Activated T-cell treated with anti-CD3 and anti-CD28 coated beads, Interleukin-2, amount 50 U/mL, for 24 hours (primary cell): ENCODE measurements at places on chromosomes 13 and 19.
A peak's percentile ranks its signal among the peaks of the same experiment; 100 is the strongest.

DNA sequence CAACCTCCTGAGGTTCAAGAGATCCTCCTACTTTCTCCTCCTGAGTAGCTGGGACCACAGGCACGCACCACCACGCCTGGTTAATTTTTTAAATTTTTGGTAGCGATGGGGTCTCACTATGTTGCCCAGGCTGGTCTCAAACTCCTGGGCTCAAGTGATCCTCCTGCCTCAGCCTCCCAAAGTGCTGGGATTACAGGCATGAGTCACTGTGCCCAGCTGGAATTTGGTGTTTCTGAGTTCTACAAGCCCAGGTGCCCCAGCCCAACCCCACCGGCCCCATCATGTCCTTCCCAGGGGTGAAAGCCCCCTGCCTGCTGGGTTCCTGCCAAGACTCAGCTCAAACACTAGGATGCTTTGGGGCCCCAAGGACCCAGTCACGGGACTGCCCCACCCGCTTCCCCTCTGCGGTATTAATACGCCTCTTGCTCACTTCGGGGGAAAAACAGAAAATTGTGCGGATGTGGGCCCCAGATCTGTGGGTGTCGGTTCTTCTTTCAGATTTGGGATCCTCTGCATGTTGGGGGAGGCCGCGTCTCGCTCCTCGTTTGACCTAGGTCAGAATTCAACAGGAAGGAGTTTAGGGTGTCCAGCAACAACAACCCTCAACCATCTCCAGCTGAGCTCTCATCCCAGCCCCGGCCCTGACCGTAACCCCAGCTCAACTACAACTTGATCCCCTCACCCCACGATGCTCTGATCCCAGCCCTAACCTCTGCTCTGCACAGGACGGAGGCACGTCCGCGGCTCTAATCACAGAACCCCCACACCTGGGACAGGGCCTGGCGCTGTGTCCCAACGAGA lies 3.7 kb upstream of the FCER2 start:
- DNase-seq, result peak; percentile 77
- peak overlapping the region; percentile 62 for H3K4me3 ChIP-seq
- H3K27ac ChIP-seq, result peak overlapping the region; percentile 88
- H3K4me1 ChIP-seq, result peaks cover 40% of the 10 kb centered on the region

DNA sequence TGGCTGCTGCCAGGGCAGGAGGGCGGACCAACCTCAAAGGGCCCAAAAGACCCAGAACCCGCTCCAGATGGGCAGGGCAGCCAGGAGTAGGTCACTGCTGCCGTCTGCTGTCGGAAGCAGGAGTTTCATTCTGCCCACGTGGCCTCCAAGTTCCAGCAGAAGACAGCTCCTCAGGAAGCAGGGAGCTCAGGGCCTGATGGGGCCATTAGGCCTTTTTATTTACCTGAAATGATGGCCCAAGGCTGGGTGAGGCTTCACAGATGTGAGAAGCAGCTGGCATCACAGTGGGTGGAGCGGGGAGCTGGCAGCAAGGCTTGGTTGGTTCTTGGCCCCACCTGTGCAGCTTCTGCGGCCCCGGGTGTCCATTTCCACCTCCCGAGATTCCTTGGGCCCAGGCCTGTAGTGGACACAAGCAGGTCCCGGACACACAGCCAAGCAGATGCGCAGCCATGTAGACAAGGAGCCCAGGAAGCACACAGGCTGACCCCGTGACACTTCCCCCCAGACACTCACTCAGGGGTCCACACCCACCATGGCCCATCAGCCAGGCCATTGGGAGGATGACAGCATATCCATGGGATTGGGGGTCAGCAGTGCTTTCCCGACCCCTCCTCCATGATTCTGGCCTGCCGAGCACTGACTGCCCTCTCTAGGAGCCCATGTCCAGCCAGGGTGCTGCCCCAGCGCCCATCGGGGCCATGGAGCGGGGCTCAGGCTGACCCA lies 26.4 kb downstream of the C13orf46 start:
- H3K36me3 ChIP-seq, result no peaks in the 10 kb centered on the region
- H3K27ac ChIP-seq, result no peak overlapping the region
- DNase-seq, result no peak
- H3K27me3 ChIP-seq, result no peaks in the 10 kb centered on the region
- H3K4me1 ChIP-seq, result peaks cover 6% of the 10 kb centered on the region

DNA sequence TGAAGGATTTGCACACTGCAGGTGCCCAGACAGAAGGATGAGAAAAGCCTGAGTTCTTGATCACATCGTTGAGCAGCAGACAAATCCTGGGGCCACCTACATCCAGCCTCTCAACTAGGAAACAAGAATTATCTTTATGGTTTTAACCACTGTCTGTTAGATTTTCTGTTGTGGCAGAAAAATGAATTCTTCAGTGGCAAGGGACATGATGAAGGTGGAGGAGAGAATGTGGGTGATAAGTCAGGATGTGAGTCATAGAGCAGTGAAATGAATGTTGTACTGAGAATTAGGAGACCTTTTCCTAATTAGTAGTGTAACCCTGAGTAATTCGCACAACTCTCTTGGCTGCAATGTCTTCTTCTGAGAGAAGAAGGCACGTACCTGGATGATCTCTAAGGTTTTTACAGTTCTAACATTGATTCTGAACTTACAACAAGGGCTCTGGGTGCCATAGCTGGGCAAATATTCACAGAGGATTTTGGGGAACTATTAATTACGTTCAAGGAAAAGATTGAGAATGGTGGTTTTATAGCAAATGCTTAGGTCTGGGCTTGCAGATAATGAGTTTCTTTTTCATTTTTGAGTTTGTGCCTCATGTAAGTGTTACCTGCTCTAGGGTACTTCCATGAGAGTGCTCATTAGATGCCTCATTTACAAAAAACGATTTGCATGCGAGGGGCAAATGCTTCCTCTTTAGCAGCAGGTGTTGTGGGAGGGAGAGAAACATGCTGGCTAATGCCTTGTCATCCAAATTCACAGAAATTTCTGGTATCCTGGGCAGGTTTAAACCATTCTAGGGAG lies 111.0 kb upstream of the KL start:
- H3K36me3 ChIP-seq, result no peaks in the 10 kb centered on the region
- peak overlapping the region; percentile 94 for H3K27ac ChIP-seq
- DNase-seq, result no peak
- H3K27me3 ChIP-seq, result peaks cover 3% of the 10 kb centered on the region
- peak overlapping the region; percentile 56 for H3K4me3 ChIP-seq

DNA sequence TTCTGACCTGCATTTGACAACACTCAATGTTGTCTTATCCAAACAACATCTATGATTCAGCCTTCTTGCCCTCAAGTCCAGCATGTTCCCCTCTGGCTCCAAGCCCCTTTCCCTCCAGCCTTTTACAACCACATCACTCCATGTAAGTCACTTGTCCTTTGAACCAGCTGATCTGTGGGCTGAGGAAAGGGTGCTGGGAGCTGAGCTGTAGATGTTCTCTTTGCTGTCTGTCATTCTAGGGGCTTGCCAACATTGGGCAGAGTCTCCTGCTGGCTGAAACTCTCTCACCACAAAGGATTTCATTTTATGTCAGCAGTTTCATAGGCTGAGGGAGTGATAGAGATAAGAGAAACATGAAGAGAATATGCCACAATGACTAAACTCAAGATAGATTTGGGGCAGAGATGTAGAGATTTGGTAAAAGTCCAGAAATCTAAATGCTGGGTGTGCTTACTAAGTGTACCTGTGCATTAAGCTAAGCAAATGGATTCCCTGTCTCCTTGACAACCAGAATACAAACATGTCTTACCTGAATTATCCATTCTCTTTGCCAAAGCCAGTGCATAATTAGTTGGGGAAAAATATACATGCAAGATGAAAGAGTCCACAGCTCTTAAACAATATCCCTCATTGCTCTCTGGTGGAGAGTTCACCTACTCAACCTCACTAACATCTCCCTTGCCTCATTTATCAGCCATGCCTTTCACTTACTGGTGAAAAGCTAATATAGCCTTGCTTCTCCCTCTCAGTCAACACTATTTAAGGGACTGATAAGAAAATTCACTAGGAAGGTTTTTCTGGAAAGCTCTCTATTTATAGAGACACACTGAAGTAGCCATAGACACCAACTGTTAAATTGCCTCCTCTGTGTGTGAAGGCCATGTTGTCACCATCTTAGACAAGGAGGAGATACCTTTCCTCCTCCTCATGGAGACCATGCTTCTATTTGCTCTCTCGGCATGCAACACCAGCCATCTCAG lies 175.5 kb upstream of the SERP2 start:
- peaks cover 40% of the 10 kb centered on the region for H3K4me1 ChIP-seq
- H3K27me3 ChIP-seq, result peaks cover 22% of the 10 kb centered on the region
- H3K36me3 ChIP-seq, result no peaks in the 10 kb centered on the region
- H3K27ac ChIP-seq, result peak overlapping the region; percentile 20

GRCh38 chr19:42121036-42121621 lies 11.1 kb downstream of the POU2F2 start:
- H3K36me3 ChIP-seq, result peaks cover 73% of the 10 kb centered on the region
- peak overlapping the region; percentile 85 for H3K4me3 ChIP-seq
- peak overlapping the region; percentile 99 for H3K27ac ChIP-seq
- peaks cover 65% of the 10 kb centered on the region for H3K4me1 ChIP-seq

DNA sequence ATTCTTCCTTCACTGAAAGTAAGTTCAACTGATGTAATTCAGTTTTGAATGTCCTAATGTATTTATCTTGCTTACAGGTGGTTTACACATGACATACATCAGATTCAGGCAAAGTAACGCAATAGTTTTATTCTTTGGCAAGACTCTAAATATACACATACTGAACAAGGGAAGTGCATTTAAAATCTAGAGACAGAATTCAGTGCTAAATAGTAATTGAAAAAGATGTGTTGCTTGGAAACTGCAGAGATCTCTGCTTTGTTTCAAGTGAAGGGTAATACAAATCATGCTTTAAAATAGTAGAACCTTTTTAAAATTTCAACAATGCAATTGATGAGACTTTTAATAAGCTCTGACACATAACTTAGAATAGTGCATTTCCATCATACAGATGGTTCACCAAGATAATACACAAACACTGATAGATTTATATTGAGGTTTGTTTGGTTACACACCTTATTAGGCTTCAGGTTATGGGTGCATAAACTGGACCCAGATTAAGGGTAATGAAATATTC lies 581.0 kb upstream of the MIR17HG start:
- no peaks in the 10 kb centered on the region for H3K4me1 ChIP-seq
- H3K36me3 ChIP-seq, result no peaks in the 10 kb centered on the region
- H3K27me3 ChIP-seq, result no peaks in the 10 kb centered on the region
- H3K27ac ChIP-seq, result no peak overlapping the region

- peaks cover 15% of the 10 kb centered on the region for H3K27me3 ChIP-seq
- H3K27ac ChIP-seq, result no peak overlapping the region
- no peaks in the 10 kb centered on the region for H3K4me1 ChIP-seq
- no peak for DNase-seq
Observed at GRCh38 chr19:34888091-34888490, 38.6 kb upstream of the ZNF30 start.

- peak overlapping the region; percentile 80 for H3K4me3 ChIP-seq
- H3K36me3 ChIP-seq, result peaks cover 2% of the 10 kb centered on the region
- H3K27ac ChIP-seq, result peak overlapping the region; percentile 98
- H3K4me1 ChIP-seq, result peaks cover 25% of the 10 kb centered on the region
- H3K27me3 ChIP-seq, result no peaks in the 10 kb centered on the region
Observed at GRCh38 chr19:13729859-13730258, 34.5 kb upstream of the MRI1 start.

DNA sequence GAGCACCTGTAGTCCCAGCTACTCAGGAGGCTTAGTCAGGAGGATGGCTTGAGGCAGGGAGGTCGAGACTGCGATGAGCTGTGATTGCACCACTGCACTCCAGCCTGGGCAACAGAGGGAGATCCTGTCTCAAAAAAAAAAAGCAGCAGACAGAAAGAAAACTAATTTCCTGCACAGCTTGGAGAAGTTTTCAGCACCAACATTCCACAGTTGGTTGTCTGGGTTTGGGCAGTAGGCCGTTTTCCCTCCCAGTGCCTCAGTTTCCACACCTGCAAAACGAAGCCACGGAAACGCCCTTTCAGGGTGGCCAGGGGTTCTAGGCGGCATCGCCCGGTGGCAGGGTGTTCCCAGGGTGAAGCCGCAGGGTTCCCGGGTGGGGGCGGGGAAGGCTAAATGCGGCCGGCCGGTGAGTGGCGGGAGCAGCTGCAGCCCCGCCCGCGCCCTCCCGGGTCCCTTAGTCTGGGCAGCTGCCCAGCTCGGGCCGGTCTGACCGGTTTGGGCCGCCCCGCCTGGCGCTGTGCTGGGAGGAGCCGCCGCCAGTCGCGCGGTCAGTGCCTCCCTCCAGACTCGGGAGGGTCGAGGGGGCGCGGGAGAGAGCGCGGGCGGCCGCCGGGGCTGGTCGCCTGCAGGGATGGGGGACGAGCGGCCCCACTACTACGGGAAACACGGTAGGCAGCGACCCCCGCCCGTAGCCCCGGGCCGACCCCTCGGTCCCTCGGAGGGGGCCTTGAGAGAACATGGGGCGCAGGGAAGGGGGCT lies at the start of gene SLC44A2:
Gene SLC44A2, plus strand, starts transcription at position 551 of the 759 bp plus-strand sequence. Its CDS starts 81 bp downstream, at position 632.
- no peak for DNase-seq
- peaks cover 45% of the 10 kb centered on the region for H3K36me3 ChIP-seq
- H3K4me3 ChIP-seq, result no peak within 1 kb of the TSS
- H3K27ac ChIP-seq, result peak within 1 kb of the TSS; percentile 73
- H3K27me3 ChIP-seq, result no peaks in the 10 kb centered on the region
- H3K4me1 ChIP-seq, result peaks cover 38% of the 10 kb centered on the region

GRCh38 chr19:42086770-42087550 lies 11.0 kb downstream of the ZNF574 start:
- peaks cover 36% of the 10 kb centered on the region for H3K36me3 ChIP-seq
- H3K27ac ChIP-seq, result no peak overlapping the region
- no peaks in the 10 kb centered on the region for H3K27me3 ChIP-seq
- peaks cover 33% of the 10 kb centered on the region for H3K4me1 ChIP-seq

DNA sequence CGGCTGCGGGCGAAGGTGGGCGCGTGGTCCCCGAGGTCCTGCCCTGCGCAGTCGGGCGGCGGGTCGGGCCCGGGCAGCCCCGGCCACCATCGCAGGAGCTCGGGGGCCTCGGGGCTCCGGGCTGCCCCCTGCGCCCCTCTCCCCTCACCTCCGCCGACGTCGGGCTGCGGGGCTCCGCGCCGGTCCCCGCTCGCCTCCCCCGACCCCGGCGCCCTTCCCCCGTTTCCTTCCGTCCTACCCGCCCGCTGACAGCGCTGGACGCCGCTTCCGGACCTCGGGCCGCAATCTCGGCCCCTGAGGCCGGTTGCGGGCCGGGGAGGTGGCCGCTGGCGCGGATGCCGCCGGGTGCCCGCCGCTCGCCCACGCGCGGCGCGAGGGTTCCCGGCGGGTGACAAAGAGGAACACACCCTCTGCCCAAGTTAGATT lies 720 bp downstream of the FARP1 start:
- peaks cover 9% of the 10 kb centered on the region for H3K4me1 ChIP-seq
- H3K36me3 ChIP-seq, result no peaks in the 10 kb centered on the region
- no peak overlapping the region for H3K27ac ChIP-seq
- H3K27me3 ChIP-seq, result peaks cover 72% of the 10 kb centered on the region
- no peak for DNase-seq

- no peaks in the 10 kb centered on the region for H3K36me3 ChIP-seq
- no peak overlapping the region for H3K4me3 ChIP-seq
- no peaks in the 10 kb centered on the region for H3K4me1 ChIP-seq
- DNase-seq, result no peak
- no peak overlapping the region for H3K27ac ChIP-seq
- peaks cover 23% of the 10 kb centered on the region for H3K27me3 ChIP-seq
Observed at GRCh38 chr13:52361225-52361624, 44.7 kb downstream of the THSD1 start.
